NCI-H1694 treated with DMSO at 0.1 percent for 48 hours (cell line): ENCODE measurements at places on chromosomes 7 and 10.
A peak's percentile ranks its signal among the peaks of the same experiment; 100 is the strongest.

GRCh38 chr10:28587270-28587969 lies 54.5 kb downstream of the WAC start:
- no peak for DNase-seq

DNA sequence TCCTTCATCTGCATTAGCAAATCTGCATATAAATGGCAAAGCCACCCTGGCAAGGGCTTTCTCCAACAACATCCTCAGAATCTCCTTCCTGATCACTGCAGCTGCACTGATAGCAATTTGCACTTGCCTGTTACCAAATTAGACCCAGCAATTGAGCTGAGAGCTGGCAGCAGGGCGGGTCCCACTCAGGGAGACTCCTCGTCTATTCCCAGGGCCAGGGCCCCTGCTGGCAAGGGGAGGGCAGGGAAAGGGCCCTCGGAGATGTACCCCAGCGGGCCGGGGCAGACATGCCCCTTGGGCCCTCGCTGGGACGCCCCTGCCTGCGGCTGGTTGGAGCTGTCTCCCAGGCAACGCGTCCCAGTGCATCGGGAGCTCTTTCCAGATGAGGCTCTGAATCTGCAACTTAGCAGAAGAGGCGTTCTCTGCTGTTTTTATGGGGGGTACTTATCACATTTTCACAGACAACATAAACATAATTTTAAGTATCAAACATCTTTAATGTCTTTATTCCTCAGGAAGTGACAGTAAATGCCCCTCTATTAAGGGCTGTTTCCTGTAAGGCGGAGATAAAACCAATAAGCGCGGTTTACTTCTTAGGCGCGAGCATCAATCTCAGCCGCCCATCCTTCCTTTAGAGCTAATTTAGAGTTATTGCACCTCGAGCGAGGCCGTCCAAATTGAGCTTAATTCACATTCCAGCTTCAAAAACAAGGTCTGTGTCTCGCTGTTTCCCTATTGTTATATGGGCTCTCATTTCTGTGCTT lies 249.0 kb upstream of the PPP2R2D start:
- DNase-seq: no peak

GRCh38 chr10:102241444-102242117 lies at the start of gene PITX3:
Gene PITX3, minus strand, starts transcription at chr10:102241512. Its CDS starts 9,432 bp downstream, at chr10:102232080.
- peak; percentile 12 for DNase-seq

DNA sequence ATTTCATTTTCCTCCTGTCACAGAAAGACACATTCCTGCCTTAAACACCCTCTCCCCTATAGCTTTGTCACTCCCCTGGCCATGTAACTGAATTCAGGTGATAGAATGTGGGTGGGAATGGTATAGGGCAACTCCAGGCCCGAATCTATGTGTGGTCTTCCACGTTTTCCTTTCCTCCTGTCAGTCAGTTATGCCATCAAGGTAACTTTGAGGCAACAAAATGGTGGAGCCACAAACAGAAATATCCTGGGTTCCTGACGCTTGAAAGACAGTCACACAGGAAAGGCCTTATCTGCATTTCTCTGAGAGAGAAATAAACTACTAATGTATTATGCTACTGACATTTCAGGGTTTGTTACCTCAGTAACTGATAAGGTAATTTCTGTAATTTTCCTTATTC lies 326.8 kb downstream of the HPSE2 start:
- DNase-seq: no peak

GRCh38 chr10:59779756-59780533 lies 26.7 kb upstream of the MRLN start:
- DNase-seq: no peak

- DNase-seq: no peak
Observed at GRCh38 chr7:69510114-69510513, 88.2 kb upstream of the AUTS2 start.

DNA sequence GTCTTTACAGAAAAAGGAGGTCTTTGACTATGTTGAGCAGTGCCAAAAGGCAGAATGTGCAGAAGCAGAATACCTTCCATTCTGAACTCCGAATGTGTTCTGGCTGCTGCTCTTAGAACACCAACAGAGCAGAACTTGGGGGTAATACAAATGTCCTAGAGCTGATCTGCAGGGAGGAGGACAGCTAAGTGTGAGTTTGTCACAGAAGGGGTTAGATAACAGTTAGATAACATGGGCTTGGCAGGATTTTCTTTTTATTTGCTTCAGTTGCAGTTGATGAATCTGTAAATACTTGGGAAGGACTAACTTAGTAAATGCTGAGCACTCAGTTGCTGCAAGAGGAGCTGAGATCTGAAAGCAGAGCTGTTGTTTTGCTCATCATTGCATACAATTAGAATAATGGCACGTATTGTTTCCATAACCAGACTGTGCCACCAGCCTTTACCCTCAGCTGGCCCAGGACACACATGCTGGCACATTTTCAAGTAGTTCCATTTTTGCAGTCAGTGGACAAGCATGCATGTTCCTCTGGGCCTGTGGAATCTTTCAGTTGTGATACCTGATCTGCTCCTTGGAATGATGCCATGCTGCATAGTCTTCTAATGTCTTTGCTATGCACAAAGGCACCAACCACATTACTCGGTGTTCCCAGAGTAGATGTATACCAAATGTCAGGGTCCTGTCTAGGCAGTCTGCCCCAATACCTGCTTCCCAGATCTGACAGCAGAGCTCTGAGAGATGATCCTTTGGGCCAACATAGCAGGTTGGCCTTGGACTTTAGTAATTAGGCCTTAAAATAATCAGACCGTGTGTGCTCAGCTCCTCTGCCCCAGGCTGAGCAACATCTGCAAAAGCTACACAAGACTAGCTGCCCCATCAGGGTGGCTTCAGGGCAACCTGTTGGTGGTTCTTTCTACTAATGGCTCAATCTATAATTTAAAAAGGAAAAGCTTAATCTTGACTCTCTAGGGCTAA lies 55.7 kb downstream of the GSDME start:
- DNase-seq: no peak

GRCh38 chr10:132481690-132482089 lies 55.9 kb upstream of the INPP5A start:
- DNase-seq: no peak

GRCh38 chr10:122374859-122375678 lies 561 bp downstream of the PLEKHA1 start:
- DNase-seq: no peak

- DNase-seq: peak; percentile 12
Observed at GRCh38 chr7:158646766-158647474, 57.7 kb downstream of the NCAPG2 start.

DNA sequence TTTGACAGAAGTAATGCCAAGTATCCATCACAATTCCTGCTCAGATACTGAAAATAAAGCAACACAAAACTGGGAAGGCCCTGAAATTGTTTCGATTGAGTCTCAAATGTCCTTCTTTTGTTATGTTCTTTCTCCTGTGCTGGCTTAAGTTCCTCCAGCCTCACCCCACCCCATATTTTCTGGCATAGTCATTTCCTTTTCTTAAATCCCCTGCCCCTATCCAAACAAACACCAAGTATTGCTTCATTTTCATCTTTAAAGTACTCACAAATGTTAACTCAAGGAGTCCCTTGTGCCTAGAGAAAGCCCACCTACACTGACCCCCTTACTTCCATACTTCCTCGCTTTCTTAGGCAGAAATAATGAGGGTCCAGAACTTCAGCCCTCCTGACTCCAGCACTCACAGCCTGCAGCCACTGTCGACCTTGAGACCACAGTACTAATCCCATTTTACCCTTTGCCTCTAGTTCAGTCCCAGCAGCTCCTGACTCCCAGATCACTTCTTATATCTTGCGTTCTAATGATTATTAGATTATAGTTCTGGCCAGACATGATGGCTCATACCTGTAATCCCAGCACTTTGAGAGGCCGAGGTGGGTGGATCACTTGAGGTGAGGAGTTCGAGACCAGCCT lies 73.2 kb upstream of the ST8SIA6 start:
- no peak for DNase-seq

DNA sequence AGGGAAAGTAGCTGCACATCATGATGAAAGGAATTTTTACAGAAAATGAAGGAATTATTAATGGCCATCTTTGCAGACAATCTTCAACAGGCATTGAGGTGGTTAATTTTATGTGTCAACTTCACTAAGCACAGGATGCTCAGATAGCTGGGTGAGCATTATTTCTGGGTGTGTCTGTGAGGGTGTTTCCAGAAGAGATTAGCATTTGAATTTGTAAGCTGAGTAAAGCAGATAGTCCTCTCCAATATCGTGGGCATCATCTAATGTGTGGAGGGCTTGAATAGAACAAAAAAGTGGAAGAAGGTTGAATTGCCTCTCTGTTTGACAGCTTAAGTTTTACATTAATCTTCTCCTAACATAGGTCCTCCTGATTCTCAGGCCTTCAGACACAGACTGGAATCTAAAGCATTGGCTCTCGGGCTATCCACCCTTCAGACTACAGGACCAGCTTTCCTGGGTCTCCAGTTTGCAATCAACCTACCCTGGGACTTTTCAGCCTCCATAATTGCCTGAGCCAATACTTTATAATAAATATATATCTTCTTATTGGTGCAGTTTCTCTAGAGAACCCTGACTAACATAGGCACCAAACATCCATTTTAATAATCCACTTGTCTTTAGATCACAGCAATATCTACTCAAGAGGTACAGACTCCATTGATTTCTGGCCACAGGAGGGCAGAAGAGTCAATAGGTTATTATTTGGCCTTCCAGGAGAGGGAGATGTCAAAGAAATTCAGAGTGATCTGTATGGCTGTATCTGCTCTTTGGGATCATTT lies 10.5 kb upstream of the CRPPA start:
- DNase-seq: peak; percentile 29

DNA sequence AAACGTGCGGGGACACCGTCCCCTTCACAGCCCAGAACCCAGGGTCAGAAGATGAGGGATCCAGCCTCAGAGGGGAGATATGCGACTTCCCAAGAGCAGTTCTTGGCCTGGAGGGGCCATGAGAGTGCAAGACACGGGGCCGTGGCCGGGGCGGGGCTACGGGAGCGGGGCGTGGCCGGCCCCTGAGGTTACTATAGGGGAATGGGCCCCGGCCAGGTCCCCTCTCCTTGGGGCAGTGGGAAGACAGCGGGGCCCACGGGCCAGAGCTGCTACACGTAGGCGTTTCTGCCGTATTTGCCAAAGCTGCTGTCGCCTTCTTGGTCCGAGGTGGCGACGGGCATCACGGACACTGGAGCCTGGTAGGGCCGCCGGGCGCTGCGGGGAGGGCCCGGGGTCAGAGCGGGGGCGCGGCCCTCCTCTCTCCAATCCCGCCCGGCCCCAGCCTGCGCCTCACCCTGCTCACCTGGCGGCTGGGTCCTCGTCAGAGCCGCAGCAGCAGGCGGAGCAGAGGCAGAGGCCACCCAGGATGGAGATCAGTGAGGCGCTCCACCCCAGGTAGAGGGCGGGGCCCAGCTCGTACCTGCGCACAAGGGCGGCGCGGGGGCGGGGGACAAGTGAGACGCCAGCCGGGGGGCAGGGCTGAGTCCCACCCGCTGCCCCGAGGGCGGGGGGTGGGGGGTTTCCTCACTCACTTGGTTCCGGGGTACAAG lies 5.3 kb downstream of the CLDN15 start:
- DNase-seq: no peak

- no peak for DNase-seq
Observed at GRCh38 chr7:4960363-4960762, 1.4 kb upstream of the MMD2 start.

GRCh38 chr7:79787096-79787495 lies 333.6 kb upstream of the MAGI2 start:
- DNase-seq: no peak

- DNase-seq: no peak
Observed at GRCh38 chr7:73549176-73549575, 8.3 kb downstream of the BCL7B start.

DNA sequence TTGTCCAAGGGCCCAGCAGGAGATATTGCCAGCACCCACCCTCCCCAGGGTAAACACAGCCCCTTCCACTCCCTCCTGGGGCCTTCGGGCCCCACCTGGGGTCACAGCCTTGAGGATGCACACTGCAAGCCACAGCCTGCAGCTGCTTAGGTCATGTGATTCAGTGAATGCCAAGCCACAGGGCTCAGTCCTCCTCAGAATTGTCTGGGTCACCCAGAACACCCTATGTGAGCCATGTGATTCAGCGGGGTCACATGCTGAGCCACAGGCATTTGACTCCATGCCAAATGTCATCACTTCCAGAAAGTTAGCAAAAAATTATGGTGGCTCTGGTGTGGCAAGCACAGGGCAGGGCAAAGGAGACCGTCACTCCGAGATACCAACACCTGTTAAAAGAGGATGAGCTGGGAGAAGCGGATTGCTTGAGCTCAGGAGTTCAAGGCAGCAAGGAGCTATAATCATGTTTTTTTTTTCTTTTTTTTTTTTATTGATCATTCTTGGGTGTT lies 17.2 kb upstream of the PSAP start:
- DNase-seq: no peak

DNA sequence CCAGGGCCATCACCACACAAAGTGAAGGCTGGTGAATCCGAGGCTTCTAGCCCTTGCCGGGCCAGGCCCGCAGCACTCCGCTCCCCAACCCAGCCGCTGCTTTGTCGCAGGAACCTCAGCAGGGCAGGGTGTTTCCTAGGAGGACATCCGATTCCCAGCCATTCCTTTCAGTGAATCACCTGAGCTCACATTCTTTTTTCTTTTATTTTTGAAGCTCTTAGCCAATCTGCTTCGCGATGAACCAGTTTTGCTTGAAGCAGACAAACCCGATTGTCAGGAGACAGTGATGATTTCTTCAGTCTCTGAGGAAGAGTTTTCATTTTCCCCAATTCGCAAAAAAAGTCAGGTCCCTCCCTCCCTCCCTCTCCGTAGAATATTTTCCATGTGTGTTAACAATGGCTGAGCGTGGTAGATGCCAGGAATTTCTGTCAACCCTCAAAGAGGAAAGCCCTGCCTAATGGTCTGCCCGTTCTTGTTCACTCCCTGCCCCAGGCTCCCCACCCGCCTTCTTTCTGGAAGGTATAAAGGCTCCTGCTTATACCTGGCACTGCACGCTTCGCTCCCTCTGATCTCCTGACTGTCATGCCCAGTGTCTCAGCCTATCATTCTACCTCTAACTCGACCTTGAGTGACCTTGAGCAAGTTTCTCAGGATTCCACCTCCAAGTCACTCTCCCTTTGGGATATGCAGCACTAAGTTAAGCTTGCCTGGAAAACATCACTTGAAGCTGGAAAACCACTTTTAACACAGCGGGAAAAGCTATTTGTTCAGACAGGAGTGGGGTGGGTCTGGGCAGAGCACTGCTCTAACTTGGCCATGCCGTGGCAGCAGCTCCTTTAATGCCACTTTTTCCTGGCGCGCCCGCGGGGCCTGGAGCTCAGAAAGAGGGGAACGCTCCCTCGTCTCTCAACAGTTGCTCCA lies 35.1 kb downstream of the EGFR start:
- no peak for DNase-seq

GRCh38 chr7:30323006-30323355 lies 38.6 kb downstream of the ZNRF2 start:
- no peak for DNase-seq

GRCh38 chr10:122323941-122324675 lies 50.4 kb upstream of the PLEKHA1 start:
- no peak for DNase-seq
